ENCODE measurements at places on chromosomes 6 and 20.

DNA sequence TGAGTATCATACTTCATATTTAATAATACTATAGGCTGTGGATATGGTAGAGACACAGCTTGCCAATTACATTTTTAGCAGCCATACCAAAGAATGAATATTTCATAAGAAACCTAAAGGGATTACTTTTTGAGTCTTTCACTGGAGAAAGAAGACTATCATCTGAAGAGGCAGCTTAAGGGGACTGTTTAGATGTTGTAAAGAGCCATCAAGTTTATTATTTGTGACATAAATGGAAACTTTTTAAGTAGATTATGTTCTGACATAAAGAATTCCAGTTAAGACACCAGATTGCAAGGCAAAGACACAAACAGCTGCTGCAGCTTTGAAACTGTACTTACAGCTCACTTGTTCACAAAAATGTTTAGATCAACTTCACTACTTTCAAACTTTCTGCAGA is 429.4 kb downstream of the TFAP2A start:
- no peak for DNase-seq

DNA sequence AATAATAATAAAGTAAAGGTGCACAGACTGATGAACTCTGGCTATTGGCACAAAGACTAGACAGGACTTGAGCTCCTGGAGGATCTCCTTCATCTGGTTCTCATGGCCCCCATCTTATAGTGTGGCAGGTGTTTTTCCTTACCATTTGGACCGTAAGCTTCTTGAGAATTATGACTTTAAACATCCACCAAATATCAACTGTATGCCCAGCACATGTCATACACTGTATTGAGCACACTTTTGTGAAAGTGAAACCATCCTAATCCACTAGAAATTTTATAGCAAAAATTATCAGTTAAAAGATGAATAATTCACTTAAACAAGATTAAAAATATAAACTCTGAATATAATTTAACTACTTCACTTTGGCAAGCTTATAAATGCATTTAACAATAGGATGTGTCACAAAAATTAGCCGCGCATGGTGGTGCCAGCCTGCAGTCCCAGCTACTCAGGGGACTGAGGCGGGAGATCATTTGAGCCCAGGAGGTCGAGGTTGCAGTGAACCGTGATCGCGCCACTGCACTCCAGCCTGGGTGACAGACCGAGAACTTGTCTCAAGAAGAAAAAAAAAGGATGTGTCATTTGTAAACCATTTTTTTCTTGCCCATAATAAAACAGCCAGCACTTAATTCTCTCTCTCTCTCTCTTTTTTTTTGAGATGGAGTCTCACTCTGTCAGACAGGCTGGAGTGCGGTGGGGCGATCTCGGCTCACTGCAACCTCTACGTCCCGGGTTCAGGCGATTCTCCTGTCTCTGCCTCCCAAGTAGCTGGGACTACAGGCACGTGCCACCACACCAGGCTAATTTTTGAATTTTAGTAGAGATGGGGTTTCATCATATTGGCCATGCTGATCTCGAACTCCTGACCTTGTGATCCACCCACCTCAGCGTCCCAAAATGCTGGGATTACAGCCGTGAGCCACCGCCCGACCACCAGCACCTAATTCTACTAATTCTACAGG is 9.1 kb downstream of the HIVEP2 start:
- peak; percentile 36 for DNase-seq

DNA sequence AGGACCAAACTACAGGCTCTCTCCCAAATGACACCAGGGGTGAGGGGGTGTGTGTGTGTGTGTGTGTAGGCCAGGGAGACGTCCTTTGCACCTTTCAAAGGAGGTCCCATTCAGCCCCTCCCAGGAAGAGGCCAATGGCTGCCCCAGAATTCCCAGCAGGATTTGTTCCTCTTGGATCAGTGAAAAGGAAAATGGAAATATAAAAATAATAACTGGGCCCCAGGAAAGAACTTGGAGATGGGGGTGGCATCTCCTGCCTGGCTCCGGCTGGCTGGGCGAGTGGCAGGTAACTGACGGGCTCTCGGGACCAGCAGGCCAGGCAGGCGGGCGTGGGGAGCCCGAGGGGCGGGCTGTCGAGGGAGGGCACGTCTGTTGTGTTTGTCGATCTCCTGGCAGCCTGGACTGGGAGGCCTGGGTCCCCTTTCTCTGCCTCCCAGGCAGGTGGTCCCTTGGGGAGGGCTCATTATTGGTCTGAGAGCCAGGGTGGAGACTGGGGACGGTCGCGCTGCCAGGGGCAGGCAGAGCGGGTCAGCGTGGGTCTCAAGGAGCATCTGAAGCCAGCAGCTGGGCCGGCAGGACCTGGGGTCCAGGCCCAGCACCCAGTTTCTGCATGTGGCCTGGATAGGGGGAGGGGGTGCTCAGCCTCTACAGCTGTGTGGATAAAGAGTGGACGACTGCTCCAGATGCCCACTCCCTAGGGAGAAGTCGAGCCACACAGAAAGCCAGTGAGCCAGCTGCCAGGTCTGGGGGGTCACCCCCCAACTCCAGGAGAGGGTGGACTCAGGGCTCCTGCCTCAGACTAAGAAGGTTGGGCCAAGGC is 3.1 kb downstream of the NOL4L start:
- peak; percentile 31 for DNase-seq

DNA sequence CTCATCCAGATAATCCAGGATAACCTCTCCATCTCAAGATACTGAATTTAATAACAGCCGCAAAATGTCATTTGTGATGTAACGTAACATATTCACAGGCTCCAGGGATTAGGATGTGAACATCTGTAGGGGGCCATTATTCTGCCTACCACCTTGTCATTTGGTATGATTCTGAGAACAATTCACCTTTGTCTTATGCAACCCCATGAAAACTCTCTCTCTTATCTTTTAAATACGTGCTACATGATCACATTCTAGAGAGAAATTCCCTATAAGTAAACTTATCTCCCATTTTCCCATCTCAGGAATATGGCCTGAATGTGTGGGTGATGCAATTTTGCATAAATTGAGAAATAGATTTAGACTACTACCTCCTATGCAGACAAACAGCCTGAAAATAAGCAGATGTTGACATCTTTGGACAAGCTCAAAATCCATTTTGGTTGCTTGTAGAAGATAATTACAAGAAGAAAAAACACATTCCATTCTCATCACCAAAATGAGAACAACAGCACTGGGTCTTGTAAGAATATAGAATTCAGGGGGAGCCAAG is 255.4 kb upstream of the STXBP5 start:
- no peak for DNase-seq

DNA sequence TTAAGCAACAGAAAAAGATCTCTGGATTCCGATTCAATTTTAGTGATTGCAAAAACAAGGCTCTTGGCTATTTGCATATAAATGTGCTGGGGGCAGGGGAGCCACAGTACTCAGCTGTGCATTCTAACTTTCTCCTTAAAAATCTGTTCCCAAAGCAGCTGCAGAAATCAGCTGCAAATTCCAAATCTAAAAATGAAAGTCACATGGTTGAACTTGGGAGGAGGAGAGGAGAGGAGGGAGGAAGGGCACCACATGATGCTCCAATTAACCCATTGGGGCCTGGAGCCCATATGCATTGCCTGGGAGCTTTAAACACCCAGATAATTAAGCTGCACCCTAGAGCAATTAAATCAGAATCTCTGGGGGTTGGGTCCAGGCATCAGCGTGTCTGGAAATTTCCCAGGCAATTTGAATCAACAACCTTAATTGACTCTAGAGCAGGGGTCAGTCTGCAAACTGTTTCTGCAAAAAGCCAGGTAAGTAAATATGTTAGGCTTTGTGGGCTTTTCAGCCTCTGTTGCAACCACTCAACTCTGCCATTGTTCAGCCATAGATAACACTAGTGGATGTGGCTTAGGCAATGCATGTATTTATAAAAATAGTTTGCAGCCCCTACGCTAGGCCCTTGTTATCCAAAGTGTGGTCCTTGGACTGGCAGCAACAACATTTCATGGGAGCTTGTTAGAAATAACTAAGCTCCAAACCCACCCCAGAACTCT is 508.1 kb downstream of the KIF16B start:
- no peak for DNase-seq

DNA sequence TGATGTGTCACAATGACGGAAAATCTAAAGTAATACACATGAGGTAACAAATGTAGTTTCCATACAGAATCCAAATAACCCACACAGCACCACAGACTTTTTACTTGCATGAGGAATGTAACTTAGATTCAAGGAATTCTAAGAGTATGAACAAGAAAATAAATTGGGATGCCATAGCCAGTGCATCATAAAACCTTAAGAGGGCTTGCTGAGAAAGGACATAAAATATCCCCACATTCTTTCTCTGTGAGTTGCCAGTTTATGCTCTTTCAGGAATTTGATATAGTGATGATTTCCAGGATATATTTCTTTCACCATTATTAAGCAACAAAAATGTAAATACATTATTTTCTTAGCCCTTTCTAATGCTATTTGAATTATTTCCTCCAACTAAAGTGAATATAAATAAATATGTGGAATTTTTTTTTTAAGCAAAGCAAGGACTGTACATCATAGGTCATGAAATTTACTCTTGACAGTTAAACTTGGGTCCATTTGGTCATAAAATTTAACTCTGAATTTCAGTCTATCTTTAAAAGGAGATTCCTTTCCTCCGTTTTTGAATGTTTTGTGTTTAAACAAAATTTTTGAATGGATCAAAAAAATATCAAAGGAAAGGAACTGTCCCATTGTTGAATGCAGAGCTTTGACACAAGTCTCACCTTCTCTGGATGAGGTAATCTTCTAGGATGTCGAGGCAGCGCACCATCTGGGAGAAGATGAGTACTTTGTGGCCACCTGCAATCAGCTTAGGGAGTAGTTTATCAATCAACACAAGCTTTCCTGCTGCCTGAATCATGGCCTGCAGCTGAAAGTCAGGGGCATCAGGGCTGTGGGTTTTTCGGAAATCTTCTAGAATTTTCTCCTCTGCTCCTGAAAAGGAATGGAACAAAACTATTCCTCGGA is 116.3 kb upstream of the EMILIN3 start:
- no peak for DNase-seq

- DNase-seq: no peak
These were observed 35.1 kb downstream of the RGS17 start for GRCh38 chr6:153096031-153096430.

- DNase-seq: no peak
These were observed 246.7 kb upstream of the MARCKS start for GRCh38 chr6:113610377-113610988.

DNA sequence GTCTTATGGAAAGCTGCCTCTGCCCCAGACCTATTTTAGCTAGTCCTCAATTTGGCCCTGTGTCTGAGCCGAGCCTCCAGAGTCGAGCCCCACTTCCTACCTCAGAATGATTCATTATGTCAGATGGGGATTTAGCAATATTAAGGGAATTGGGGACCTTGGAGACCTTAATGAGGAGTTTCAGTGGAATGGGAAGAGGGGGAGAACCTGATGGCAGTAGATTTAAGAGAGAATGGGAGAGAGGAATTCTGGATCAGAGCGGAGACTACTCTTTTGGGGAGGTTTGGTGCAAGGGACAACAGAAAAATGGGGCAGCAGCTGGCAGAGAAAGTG is 63.5 kb downstream of the EFHC1 start:
- no peak for DNase-seq

- no peak for DNase-seq
These were observed 680.8 kb upstream of the NRSN1 start for GRCh38 chr6:23445157-23445710.

DNA sequence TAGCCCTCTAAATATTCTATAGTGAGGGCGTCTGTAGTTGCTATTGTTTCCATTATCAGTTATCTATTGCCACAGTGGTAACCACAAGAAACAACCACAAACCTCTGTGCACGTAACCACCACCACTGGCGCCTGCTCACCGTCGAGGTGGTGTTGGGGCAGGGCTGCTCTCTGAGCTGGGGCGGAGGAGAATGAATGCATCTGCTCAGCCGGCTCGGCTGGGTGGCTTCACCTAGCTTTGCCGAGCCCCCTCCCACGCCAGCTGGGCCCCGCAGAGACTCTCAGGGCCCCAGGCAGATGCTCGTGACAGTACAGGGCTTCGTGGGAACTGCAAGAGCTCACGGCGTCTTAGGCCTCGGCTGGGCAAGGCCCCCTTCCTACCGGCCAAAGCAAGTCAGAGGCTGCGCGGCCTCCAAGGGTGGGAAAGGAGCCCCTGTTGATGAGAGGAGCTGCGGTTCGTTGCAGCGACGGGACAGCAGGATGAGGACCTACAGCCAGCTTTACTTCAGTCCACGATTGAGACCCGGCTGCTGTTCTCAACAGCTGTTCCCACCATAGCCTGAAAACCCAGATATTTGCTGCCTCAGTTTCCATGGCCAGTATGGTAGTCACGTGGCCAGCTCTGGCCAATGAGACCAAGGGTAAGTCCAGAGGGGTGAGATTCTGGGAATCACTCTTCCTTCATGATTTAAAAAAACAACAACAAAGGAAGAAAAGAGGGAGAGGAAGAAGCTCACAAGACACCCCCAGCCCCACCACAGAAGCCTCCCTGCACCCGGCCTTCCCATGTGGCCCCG is 120.2 kb upstream of the AFDN start:
- peak; percentile 65 for DNase-seq

GRCh38 chr6:41193171-41193734 is 7.7 kb downstream of the TREML2 start:
- no peak for DNase-seq

GRCh38 chr6:80437221-80437620 is 330.8 kb downstream of the BCKDHB start:
- no peak for DNase-seq

GRCh38 chr20:43914311-43915210 is at the start of gene TOX2:
Gene TOX2, plus strand, starts transcription at chr20:43914852. Its CDS starts 40 bp downstream, at chr20:43914892.
- DNase-seq: peak; percentile 69

- DNase-seq: no peak
These were observed 74.2 kb downstream of the TOX2 start for GRCh38 chr20:43988867-43989266.

GRCh38 chr6:6812427-6812826 is 223.9 kb downstream of the LY86 start:
- DNase-seq: no peak

GRCh38 chr6:170281331-170282292 is 9.3 kb downstream of the DLL1 start:
- DNase-seq: no peak

DNA sequence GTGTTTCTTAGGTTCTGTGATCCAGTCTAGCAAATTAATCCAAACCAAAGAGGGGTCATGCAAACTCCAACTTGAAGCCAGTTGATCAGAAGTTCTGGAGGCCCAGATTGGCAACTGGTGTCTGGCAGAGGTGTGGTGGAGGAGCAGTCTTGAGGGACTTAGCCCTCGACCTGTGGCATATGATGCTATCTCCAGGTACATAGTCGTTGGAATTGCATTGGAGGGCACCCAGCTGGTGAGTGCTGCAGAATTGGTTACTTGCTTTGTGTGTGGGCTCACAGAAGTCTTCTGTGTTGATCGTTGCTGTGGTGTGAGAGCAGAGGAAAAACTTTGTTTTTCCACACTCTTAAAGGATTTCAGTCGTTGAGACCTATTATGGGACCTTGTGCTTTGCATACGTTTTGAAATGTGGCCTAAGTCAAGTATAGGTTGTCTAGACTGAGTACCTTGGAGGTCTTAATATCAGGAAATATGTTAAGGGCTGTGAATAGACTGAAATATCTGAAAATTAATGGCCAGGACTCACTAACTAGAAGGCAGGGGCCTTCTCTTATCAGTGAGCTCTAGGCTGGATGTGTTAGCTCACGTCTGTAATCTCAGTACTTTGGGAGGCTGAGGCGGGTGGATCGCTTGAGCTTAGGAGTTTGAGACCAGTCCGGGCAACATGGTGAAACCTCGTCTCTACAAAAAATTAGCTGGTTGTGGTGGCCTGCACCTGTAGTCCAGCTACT is 7.8 kb downstream of the PANK2 start:
- DNase-seq: no peak

GRCh38 chr20:41078329-41078728 is 49.7 kb downstream of the TOP1 start:
- no peak for DNase-seq

GRCh38 chr6:130959951-130960350 is 103.1 kb downstream of the EPB41L2 start:
- DNase-seq: no peak

GRCh38 chr6:47810885-47811284 is 29.1 kb downstream of the OPN5 start:
- no peak for DNase-seq

All from CD4-positive, alpha-beta T cell treated with Interleukin-17A for 4 hours (primary cell).